ENCODE measurements at places on chromosomes 4 and X. TPM values are rescaled to one million over a fixed set of nuclear protein-coding genes. Genes with fewer than 3 reads are reported as not detected.

The GNRHR gene
- not detected for total RNA-seq

The RS1 gene
- not detected for total RNA-seq

The PABPC1L2A gene
- total RNA-seq, result not detected

The PABPC4L gene
- 10.8 TPM for total RNA-seq

The TMEM31 gene
- not detected for total RNA-seq

The HPSE gene
- total RNA-seq, result 1.3 TPM

The DACH2 gene
- total RNA-seq, result 52.3 TPM
